ENCODE measurements at places on chromosomes 3 and 15.

GRCh38 chr15:47407692-47408091, 309.6 kb upstream of the SEMA6D start:
- no peak for DNase-seq

DNA sequence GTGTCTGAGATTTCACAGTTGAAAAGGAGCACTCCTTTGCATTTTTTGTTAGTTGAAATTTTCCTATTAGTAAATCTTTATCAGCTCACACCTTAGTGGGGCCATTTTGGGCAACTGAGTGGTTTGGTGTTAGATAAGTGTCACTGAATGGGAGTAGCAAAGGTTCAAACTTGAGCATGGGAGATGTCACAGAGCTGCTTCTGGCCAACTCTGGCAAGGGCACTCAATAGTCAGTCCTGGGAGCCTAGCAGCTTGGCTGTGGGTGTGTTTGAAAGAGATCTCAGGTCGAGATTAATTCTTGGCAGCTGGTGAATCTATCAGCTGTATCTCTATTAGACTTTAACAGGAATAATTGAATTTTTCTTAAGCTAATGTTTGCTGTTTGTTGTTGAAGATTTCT, 579.3 kb downstream of the EDEM1 start:
- no peak for DNase-seq

DNA sequence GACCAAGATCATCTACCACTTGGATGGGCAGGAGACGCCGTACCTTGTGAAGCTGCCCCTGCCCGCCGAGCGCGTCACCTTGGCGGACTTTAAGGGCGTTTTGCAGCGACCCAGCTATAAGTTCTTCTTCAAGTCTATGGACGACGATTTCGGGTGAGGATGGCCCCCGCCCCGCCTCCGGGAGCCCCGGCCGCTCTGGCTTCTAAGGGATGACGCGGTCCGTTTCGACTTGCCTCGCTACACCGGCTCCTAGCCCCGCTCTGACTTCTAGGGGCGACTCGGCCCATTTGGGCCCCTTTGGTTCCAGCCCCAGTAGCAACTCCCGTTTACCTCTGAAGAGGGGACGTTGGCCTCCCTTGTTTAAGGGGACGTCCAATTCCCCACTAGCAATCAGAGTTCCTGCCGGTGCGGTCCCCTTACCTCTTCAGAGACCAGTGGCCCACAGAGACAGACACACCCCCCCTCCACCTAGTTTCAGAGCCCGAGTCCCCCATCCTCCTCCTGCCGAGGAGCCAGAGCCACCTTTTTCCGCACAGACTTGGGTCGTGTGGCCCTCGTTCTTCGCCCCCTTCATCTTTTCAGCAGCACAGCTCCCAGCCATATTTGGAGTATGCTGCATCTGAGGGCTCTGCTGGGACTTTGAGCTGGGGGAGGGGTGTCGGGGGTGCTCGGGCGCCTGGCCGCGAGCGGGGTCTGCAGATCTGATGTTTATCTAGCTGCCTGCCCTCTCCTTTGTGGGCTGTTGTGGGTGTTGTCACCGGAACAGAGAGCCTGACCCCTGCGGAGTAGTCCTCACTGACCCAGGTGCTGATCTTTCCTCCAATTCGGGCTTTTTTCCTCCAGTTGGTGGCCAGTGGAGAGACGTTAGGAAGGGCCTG, 706 bp downstream of the DVL3 start:
- DNase-seq = peak; percentile 43

DNA sequence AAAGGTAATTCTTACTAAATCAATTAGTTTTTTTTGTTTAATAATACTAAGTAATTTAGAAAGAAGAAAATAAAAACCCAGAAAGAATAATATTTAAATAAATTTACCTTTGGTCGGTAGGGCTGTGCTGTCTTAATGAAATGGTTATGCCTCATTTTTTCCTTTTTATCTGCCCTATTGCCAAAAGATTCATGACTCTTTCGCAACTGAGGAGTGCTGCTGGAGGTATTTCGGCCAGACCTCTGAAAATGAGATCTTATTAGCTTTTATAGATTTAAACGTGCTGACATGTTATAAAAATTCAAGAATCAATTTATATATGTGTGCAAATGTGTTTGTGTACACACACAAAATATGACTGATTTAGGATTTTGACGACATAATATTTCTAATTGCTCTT, 67.1 kb upstream of the USP50 start:
- DNase-seq = no peak

DNA sequence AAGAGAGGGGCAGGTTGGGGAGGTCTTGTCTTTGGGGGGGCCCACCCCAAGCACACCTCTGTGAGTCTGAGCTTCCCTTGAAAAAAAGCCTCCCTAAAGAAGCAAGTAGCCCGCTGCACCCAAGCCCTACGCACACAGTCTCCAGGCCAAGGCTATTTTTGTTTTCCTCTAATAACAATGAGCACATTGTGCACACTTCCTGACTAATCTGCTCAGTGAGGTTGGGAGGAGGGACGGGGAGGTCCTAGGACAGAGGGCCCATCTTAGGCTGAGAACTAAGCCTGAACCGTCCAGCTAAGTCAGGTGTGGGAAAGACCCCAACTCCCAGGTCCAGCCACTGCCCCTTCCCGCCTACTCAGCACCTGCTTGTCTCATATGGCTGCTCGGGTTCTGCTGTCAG, 87.2 kb downstream of the HMG20A start:
- no peak for DNase-seq

DNA sequence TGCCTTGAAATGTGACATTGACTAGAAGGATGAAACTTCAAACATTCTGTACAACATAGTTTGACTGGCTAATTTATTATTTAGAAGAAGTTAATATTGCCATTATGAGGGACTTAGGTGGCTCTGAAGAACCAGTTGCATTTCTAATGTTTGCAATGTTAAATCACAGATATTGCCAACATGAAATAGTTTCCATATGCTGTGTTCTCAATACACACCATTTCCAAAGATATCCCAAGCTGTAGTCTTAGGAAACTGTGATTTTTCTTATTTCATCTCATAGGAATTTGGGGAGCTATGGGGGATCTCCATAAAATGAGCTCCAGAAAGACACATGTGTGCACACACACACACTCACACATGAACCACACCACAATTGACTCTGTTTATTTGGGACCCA, 36.3 kb downstream of the ALG1L2 start:
- DNase-seq = no peak

- DNase-seq = no peak
Measured at GRCh38 chr3:122917412-122917811, 110.2 kb downstream of the SEMA5B start.

- no peak for DNase-seq
Measured at GRCh38 chr3:29871087-29871486, 590.2 kb downstream of the RBMS3 start.

- no peak for DNase-seq
Measured at GRCh38 chr3:58026598-58026997, 18.4 kb downstream of the FLNB start.

DNA sequence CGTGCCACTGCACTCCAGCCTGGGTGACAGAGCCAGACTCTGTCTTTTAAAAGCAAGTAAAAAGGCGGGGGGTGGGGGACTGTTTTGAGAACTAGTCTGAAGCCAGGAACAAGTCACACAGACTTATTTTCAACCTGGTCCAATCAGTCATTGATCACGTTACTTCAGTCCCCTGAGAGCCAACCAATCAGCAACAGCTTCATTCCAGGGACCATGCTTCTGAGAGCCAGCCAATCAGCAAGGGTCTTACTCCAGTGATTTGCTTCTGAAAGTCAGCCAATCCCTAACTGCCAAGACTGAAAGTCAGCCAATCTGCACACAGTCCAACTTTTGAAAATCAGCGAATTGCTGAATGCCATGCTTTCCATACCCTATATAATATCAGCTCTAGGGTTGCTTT, 48.6 kb upstream of the C15orf39 start:
- peak; percentile 38 for DNase-seq

DNA sequence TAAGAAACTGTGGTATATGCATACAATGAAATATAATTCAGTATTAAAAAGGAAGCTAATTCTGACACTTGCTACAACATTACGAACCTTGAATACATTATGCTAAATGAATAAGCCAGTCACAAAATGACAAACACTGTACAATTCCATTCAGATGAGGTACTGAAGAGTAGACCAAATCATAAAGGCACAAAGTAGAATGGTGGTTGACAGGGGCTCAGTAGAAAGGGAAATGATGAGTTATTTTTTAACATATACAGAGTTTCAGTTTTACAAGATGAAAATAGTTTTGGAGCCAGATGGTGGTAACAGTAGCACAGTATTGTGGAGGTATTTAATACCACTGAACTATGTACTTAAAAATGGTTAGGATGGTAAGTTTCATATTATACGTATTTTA, 254.6 kb upstream of the RBMS3 start:
- DNase-seq = no peak

GRCh38 chr3:66023738-66024385, 14.9 kb downstream of the MAGI1 start:
- DNase-seq = no peak

DNA sequence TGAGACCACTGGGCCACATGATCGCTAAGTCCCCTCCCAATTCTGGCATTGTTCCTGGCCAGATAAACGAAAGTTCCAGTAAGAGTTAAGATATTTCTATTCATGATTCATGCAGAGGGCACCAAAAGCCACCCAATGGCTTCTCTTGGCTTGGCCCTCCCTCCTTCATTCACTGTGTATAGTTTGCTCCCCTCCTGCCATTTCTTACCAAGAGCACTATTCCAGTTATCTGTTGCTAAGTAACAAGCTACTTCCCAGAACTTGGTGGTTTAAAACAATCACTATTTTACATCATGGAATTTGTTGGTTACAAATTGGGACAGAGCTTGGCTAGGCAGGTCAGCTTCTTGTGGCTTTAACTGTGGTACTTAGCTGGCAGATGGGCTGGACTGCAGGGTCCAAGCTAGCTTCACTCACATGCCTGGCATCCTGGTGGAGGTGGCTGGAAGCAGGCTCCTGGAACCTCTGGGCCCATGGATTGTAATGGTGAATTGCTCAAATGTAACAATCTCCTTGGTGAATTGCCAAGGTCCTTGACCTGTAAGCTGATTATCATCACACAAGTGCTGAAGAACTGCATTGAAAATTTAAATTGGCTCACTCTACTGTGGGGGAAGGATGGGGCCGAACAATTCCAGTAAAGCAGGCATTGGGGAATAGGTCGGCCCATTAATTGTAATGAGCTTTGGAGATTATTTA, 16.6 kb downstream of the EAF1 start:
- DNase-seq = no peak

DNA sequence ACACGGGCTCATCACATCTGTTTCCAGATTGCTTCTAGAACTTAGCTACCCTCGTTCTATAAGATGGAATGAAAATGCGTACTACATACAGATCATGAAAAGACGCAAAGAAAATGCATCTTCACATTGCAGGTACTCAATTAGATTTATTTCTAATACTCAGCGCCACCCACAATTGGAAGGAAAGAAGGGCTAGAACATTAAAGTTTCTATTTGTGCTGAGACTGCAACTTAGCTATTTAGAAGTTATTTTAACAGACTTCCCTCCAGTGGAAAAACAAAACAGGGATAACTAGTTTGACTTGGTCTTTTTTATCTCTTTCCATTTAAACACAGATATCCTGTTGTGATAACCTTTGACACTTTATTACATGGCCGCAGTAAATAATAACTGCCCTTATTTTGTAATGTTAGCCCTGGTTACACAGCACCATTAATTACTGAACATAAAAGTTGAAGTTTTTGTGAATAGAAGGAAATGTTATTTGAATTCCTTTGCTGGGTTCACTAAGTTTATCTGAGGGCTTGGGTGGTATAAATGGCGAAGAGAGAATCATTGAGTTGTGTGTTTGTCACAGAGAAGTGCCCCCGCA, 86.9 kb upstream of the SLC25A26 start:
- DNase-seq = no peak

GRCh38 chr3:153232851-153233271, 70.8 kb downstream of the RAP2B start:
- peak; percentile 22 for DNase-seq

- no peak for DNase-seq
Measured at GRCh38 chr3:14672588-14672987, 2.4 kb upstream of the C3orf20 start.

DNA sequence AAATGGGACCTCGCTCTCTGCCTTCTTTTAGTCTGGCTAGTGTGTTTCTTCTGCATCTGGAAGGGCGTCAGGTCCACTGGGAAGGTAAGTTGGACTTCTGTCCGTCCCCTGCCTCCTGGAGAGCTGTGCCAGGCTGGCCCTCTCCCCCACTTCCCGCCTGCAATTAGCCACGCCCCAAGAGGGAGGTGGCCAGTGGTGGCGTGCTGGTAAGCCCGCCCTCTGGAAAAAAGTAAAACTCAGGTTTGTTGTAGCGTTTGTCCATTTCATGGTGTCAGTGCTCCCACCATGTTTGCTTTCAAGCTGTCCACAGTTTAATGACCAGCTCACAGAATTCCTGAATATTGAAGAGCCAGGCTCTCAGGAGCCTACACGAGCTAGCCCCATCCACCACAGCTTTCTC, 55.6 kb downstream of the SLC6A6 start:
- DNase-seq = no peak

GRCh38 chr3:186322761-186323160, 39.3 kb downstream of the DGKG start:
- DNase-seq = no peak

DNA sequence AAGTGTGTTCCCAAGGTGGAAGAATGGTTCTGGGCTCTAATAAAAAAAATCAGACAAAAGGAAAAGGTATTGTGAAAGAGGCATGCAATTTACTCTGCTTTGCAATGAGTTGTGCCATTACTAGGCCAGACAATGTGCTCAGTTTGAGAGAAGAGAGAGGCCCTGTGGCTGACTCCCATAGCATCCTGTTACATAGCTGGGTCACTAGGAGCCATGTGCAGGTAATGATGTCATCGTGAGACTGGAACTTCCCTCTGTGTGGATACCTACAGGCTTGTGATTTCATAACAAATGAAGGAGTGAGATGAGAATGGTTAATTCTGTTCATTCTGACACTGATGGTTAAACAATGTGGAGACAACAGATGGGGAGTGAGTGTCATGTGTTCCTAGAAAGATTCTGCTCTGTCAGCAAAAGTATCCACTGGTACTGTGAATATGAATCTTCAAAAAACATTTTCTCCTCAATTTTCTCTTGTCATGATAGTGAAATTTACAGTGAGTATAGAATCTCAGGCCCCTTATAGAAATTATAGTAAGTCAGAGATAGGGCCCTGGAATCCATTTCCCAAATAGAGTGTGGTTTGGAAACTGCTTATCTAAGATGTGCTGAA, 648.7 kb upstream of the DPPA4 start:
- no peak for DNase-seq

- DNase-seq = no peak
Measured at GRCh38 chr15:88185584-88185983, 71.0 kb downstream of the NTRK3 start.

DNA sequence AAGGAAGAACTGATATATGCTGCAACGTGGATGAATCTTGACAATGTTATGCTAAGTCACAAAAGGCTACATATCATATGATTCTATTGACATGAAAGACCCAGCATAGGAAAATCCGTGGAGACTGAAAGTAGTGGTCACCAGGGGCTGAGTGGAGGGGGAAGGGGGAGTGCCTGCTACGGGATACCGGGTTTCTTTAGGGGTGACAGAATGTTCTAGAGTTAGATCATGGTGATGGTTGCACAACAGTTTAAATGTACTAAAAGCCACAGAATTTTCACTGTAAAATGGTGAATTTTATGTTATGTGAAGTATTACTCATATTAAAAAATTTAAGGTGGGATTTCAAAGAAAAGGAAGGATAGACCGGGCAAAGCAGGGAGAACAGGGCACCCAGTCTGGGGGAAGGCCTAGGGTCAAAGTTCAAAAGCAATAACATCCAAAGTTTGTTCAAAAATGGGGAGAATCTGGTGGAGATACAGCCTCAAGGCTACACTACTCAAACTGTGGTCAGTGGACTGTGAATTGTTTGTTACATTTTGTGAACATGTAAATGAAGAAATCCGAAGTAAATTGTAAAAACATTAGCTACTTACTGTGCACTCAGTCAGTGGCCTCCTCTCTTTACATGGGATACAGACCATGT, 74.2 kb upstream of the FNDC3B start:
- DNase-seq = no peak

All from muscle of arm (tissue), 14 donors.